Mesothelial cell of epicardium (in vitro differentiated cells): ENCODE measurements at places on chromosomes 2 and 18.

DNA sequence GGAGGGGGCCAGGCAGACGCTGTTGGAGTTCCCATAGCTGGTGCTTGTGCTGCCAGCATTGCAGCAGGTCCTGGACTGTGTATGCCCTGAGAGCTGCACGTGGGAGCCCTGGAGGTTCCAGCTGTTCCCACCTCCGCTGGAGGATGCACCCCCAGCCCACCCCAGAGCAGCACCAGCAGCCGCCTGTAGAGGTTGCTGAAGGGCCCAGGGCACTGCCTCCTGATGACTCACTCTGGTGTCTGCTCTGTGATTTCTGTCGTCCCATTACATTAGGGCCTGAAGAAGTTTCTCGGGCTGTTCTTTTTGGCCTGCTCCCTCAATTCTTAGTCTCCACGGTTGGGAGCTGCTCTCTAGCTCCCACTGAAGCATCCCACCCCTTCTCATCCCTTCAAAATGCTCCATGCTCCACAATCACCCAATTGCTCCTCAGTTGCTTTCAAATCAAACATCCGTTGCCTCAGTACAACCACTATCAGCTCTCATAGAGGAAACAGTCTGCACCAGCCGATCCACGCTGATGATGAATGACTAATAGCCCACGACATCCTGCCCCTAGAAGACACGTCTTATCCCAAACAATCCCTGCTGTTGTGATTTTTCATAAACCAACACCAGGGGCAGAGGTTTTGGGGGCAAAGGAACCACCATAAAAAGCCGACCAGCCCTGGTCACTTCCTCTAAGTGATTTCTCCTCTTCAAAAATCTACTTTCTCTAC, 65.2 kb upstream of the RNF152 start:
- DNase-seq: no peak

- DNase-seq: peak; percentile 49
Observed at GRCh38 chr2:177551989-177552421, 159.4 kb downstream of the AGPS start.

- DNase-seq: no peak
Observed at GRCh38 chr18:55515214-55515613, 72.8 kb downstream of the TCF4 start.

- DNase-seq: no peak
Observed at GRCh38 chr18:12031846-12032245, 50.5 kb downstream of the IMPA2 start.

- DNase-seq: no peak
Observed at GRCh38 chr2:134690629-134691215, 28.1 kb downstream of the TMEM163 start.

DNA sequence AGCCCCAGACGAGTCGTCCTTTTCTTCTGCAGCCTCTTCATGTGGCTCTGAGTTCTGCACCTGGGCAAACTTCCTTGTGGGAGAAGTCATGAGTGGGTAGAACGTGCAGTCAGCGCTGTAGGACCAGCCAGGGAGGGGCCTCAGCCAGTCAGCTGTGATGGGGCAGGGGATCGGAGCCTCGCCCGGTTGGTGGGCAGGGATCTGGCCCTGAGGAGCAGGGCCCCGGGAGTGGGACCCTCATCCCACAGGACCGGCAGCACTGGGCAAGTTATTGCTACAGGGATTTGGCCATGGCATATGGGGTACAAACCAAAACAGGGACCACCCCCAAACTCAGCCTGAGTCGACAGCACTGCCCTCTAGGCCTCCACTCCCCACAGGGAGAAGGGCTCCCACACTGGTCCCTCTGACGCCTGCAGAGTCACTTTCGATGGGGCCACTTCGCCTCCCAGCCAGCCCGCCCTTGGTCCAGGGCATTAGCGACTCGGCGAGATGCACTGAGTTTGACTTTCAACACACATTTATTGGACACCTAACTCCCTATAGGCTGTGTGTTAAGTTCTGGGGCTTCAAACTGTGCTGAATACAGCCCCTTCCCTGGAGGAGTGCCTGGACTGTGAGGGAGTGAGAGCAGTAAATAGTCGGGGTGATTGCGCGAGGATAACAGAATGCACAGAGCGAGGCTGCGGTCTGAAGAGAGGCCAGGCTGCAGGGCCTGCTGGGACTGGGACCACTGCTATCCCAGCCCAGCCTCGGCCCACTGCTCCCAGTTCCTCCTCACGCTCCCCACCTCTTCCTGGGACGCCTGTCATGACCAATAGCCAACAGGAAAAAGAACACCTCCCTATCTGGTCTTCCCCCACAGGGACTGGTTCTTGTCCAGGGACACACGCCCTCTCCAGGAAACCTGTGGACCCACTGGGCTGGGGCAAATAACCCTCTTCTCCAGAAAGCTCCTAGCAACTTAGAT, 55.9 kb downstream of the SDC1 start:
- no peak for DNase-seq

GRCh38 chr2:75403991-75404428, 156.7 kb downstream of the EVA1A start:
- DNase-seq: no peak

DNA sequence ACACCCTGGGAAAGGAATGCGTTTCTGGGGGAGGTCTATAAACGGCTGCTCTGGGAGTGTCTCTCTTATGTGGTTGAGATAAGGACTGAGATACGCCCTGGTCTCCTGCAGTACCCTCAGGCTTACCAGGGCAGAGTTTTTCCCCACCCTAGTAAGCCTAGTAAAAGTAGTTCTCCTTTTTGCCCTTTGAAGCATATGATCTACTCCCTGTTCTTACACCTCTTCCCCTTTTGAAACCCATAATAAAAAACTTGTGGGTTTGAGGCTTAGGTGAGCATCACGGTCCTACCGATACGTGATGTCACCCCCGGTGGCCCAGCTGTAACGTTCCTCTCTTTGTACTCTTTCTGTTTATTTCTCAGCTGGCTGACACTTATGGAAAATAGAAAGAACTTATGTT, 97.4 kb downstream of the FSIP2 start:
- no peak for DNase-seq

GRCh38 chr2:200968162-200968561, 4.7 kb upstream of the ORC2 start:
- DNase-seq: no peak

GRCh38 chr2:227183657-227184367, 19.4 kb downstream of the COL4A3 start:
- no peak for DNase-seq

- DNase-seq: no peak
Observed at GRCh38 chr2:229539628-229540027, 174.7 kb downstream of the DNER start.

DNA sequence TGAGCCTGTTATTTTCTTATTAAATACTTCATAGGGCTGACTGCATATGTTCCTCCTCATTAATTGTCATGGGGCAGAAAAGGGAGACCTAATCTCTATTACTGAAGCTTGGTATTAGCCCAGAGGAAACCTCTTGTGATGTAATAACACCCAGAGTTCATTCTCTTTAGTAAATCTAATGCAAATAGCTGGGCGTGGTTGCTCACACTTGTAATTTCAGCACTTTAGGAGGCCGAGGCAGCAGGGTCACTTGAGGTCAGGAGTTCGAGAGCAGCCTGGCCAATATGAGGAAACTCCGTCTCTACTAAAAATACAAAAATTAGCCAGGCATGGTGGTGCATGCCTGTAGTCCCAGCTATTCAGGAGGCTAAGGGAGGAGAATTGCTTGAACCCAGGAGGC, 14.7 kb downstream of the DAW1 start:
- DNase-seq: no peak

- DNase-seq: no peak
Observed at GRCh38 chr2:166154685-166155338, 27.0 kb upstream of the SCN1A start.

DNA sequence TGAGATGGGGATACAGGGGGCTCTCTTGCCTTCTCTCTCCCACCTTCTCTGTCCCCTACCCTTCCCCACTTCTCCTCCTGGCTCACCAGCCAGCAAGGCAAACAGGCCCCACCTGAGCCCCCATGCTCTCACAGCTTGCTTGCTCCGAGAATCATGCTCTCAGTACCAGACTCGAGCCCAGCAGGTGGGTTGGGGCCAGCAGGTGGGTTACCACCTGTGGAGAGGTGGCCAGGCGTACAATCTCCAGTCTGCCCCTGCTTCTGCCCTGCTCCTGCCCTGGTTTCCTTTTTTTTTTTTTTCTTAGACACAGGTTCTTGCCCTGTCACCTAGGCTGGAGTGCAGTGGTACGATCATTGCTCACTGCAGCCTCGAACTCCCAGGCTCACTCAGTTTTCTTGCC, 214.5 kb downstream of the SH3RF3 start:
- no peak for DNase-seq

- DNase-seq: no peak
Observed at GRCh38 chr2:159224061-159224813, 62.3 kb downstream of the WDSUB1 start.

DNA sequence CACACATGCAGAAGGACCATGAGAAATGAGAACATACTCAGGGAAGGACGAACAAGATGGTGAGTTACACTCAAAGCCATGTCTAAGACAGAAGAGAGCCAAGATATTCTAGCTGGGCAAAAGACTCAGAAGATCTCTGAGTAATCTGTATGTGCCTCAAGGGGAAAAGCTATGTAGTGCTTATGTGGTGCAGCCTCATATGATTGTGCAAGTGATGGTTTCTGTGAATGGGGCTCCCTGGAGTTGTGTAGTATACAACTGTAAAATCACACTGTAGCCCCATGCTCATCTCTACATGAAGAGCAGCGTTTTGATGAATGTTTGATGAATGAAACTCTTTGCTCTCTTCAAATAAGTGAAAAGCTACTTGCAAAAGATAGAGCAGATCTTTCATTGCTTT, 57.5 kb downstream of the OSR1 start:
- DNase-seq: no peak

DNA sequence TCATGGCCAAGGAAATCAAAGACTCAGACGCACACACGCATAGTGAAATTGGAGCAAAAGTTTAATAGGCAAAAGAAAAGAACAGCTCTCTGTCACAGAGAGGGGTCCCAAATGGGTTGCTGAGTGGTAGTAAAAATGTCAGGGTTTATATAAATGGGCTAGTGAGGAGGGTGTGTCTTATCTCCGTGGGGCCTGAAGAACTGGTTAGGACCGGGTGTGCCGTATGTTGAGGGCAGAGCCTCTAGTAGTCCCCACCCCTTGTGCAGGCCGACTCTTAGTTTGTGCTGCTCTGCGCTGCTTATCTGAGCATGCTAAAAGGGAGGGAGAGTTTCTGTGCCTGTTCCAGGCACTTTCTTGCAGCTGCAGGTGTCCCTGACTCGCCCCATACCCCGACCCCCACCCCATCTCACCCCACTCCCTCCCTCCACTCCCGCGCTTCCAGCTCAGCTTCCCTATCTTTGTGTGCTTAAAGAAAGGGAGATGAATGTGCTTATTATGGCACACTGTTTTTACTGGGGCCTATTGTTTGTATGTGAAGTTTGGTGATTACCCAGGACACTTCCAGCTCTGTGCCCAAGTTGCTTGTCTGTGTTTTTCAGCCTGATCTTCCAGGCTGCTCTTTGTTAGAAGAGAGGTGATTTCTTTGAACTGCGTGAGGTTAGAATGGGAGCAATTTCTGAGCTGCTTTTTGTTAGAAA, 167.4 kb downstream of the SPAG16 start:
- peak; percentile 41 for DNase-seq

- no peak for DNase-seq
Observed at GRCh38 chr2:205017381-205017780, 472.1 kb downstream of the PARD3B start.

GRCh38 chr2:128593879-128594650, 275.4 kb upstream of the HS6ST1 start:
- DNase-seq: no peak

- no peak for DNase-seq
Observed at GRCh38 chr2:120470041-120470965, 124.4 kb downstream of the INHBB start.

DNA sequence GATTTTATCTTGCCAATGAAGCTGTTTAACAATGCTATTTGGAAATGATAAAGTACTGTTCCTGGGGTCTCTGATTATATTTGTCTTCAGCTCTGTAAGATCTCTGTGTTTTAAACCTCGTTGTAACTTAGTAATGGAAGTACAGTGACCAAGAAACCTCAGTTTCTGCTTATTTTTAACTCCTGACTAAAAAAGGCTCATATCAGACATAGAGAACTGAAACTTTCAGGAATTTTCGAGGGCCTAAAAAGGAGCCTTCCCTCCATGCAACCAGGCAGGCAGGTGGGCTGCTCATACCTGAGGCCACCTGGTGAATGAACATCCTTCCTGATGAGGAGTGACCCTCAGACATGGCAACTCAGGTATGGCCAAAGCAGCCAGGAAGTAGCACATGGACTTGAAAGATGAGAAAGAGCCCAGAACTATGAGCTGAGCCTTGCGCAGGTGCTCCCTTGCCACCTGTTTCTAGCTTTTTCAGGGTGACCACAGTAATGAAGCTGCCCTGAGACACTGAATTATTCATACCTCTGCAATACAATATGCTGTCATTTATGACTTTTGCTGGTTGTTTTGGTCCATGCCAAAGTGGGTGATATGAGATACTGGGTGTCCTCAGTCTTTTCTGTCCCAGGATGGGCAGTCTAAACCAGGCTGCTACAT, 23.9 kb downstream of the MYO3B start:
- DNase-seq: no peak

DNA sequence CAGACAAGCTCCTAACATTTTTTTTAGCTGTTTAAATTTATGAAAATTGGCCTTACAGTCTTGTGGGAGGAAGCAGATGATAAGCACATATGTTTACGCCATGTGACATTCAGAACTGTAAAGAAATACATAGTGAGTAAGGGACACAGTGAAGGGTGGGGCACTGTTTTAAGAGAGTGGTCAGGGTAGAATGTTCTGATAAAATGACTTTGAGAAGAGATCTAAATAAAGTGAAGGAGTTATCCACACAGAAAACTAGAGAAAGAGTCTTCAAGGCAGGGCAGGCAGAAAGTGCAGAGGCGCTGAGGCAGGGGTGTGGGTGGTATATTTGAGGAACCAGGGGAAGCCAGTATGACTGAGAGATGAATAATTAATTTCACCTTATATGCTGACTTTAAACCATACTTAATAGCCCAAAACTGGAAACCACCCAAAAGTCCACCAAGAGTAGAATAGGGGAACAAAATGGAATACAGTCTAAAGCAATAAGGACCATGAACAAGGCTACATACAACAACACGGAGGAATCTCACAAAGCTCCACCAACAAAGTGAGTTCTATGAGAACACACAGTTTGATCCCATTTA, 8.6 kb downstream of the MREG start:
- no peak for DNase-seq

DNA sequence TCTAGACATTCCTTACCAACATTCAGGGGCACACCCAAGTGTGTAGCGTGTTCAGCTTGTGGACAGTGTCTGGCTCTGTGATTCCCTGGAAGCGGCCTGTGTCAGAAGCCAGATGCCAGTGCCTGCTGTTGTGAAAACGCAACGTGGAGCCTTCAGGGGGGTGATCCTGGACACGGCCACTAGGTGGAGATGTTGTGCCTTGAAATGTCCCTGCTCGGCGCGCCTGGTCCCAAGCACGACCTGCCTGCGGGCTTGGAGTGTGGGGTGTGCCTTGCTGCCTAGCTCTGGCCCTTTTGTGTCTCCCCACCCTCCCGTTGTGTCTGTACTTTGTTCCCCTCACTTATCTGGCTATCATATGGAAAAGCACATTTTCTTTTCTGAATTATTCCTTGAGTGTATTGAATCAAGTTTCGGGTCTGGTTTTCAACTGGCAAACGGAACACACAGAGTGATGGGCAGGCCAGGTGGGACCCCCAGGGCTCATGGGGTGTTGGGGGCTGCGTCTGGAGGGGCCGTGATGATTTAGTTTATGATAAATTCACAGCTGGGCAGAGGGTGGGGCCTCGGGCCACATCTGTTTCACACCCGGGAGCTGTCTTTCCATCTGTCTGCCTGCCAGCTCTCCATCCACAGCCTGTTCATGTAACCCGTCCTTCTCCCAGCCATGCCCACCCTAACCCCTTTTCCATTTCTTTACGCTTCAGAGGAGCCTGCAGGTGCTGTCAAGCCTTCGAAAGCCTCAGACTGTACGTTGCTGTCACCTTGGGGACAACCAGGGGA, 95.5 kb downstream of the DYSF start:
- peak; percentile 78 for DNase-seq
